ENCODE measurements at places on chromosomes 3 and 15.

GRCh38 chr3:161475905-161476304 lies 20.7 kb upstream of the OTOL1 start:
- no peak for DNase-seq

- no peak for DNase-seq
Observed at GRCh38 chr3:99579965-99580364, 58.4 kb upstream of the COL8A1 start.

DNA sequence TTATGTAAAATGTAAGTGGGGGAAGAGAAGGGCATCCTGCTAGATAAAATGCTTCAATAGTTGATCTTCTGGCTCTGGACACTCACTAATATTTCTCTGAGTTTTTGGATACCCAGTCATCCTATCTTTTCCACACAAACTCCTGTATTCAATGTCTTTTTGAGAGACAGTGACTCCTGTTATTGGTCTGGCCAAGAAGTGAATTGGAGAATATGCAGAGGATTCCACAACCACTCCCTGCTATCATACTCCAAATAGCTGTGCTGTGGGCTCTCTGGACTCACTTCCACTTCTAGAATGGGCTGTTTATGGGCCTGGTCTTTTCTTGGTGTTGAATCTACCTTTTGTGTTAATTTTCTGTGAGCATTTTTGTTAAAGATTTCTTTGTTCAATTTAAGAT lies 376.8 kb downstream of the NLGN1 start:
- DNase-seq = no peak

- no peak for DNase-seq
Observed at GRCh38 chr15:99961011-99961441, 227.8 kb upstream of the LYSMD4 start.

- DNase-seq = no peak
Observed at GRCh38 chr15:62521396-62521795, 356.3 kb upstream of the C2CD4B start.
